Stimulated activated CD8-positive, alpha-beta memory T cell treated with anti-CD3 and anti-CD28 coated beads, Interleukin-12 subunit alpha, Interleukin-12 subunit beta, amount 100 ng/mL, for 1 hour (primary cell): ENCODE measurements at places on chromosomes 12 and 14.

GRCh38 chr14:61918998-61919397, 156.8 kb downstream of the SNAPC1 start:
- DNase-seq: no peak

DNA sequence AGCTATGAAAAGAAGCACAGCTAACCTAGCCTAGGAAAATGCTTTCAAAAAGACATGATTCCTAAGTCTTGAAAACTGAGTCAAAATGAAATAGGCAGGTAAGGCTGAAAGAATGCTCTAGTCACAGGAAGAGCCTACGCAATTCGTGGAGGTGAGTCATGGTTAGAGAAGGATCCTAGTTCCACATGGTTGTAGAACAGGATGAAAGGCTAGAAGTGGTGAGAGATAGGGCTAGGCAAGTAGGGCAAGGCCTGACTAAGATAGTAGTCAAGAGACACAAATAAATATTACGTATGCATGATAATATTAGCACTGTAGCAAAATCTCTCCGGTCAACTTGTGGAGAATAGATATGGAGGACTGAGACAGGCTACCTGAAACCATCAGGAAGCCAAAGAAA, 47.2 kb downstream of the PLCZ1 start:
- DNase-seq: no peak

DNA sequence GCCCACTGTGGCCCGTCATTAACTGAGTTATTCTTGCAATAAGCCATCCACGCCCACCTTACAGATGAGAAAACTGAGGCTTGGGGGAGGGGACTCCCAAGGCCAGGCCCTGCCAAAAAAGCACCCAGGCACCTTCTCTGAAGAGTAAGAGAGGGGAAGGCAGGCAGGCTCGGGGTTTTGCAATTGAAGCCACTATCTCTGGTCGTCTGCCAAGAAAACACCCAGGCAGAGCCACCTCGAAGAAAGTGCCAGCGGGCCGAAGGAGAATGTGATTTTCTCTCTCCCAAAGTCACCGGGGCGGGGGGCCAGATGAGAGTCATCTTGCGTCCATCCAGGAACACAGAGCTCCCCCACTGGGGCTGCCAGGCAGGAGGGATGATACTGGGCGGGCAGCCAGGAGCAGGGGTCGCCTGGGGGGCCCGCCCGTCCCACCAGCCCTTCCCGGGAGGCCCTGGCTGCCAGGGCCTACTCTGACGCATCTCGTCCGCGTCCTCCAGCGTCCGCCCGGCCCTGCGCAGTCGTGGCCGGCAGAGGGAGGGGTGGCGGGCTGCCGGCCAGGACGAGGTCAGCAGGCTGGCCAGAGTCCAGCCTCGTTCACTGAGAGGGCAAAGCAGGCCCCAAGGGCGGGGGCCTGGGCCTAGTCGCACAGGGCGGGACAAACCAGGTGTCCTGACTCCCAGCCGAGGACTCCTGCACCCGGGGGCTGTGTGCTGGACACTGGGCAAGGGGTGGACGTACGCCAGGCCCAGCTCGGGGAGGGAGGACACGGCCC, 74.3 kb downstream of the RFLNA start:
- DNase-seq: no peak

DNA sequence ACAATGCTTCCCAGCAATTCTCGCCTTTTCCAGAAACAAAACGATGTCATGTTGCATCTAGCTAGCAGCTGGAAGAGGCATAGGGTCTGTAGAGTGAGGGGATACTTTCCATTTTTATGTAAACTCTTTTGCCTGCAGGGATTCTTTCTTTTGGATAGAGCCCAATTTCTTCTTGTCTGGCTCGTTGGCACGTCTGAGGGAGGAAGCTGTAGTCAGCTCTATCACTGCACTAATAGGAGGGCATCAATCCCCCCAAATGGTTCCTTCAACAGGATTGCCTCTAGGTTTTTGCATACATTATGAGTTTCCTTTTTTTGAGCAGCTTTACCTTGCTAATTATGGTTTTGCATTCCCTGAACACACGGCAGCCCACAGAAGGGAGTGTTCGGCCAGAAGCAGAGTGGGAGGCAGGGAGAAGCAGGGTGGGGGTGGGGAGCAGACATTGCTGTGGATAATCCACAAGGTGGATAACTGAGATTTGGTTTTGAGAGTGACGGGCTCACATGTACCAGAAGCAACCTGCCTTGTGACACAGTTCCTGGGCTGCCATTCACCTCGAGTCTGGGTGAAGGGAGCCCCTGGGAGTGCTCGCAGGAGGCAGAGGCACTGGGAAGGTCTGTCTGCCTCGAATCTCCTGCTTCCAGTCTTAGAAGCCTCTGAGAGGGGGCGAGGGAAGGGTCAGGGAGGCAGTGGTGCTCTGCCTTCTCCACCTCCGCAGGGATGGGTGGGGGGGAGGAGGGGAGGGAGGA, 24.5 kb downstream of the LRTM2 start:
- DNase-seq: no peak

DNA sequence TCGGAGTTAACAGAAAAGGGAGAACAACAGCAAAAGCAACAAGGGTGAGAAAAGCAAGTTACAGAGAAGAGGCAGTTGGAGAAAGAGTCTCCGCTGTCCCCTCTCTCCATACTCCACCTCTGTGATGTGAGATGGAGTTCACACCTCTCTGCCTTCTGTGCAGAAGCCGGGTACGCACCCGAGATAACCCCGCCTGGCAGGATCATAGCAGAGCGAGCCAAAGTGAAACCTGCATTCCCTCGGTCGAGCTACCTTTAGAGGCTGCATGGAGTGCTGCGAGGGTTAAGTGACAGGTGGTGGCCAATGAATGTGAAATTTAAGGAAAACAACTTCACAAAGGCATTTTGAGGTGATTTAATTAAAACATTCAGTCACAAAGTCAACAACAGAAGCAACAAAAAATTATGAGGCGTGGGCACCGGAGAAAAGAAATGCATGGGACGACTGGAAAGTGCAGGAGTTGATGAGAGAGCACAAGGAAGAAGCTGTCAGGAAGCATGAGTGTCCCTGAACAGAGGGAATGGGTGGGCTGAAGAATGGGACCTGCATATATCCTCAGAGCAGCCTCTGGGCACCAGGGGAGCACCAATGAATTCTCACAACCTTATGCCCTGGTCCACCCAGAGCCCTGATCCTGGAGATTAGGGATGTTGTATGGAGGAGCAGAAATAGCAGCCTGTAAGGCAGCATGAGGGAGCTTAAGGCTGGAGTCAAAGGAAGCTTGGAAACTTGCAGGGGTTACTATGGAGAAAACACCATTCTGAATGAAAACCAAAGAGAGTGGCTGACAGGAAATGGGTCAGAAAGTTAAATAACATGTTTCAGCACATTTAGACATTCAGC, 208.3 kb downstream of the EMP1 start:
- no peak for DNase-seq

DNA sequence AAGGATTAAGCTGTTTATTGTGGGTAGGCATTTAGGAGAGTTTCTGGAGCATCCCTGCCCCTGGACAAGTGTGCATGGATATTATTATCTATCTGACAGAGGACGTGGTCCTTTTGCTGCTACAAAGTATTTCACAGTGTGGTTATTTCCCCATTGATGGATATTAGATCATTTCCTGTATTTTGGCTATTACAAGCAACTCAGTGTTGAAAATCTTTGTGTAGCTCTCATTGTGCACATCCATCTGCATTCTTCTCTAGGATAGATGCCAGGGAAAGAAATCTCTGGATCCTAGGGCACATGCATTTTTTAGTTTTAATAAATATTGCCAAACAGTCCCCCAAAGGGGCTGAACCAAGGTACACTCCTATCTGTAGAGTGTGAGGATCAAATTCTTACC, 154.3 kb upstream of the SRRM4 start:
- no peak for DNase-seq

DNA sequence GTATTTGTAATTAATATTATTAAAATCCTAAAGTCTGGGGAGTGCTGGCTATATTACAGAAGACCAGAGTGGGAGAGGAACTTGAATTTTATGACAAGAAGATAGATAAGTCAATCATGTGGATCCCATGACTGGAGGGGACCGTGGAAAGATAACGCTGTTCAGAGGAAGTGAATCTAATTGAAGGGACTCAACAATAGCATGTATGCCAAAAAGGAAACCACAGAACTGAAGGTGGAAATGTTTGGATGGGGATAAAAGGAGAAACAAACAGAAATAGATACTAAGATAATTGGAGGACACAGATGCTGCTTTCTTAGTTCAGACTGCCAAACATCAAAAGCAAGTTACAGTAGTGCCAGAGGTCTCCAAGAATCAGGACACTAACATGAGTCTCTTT, 21.1 kb downstream of the OR6J1 start:
- DNase-seq: no peak

- DNase-seq: no peak
Observed at GRCh38 chr12:86774841-86775388, 518.7 kb upstream of the MGAT4C start.

- no peak for DNase-seq
Observed at GRCh38 chr12:94187361-94187760, 39.0 kb downstream of the PLXNC1 start.

DNA sequence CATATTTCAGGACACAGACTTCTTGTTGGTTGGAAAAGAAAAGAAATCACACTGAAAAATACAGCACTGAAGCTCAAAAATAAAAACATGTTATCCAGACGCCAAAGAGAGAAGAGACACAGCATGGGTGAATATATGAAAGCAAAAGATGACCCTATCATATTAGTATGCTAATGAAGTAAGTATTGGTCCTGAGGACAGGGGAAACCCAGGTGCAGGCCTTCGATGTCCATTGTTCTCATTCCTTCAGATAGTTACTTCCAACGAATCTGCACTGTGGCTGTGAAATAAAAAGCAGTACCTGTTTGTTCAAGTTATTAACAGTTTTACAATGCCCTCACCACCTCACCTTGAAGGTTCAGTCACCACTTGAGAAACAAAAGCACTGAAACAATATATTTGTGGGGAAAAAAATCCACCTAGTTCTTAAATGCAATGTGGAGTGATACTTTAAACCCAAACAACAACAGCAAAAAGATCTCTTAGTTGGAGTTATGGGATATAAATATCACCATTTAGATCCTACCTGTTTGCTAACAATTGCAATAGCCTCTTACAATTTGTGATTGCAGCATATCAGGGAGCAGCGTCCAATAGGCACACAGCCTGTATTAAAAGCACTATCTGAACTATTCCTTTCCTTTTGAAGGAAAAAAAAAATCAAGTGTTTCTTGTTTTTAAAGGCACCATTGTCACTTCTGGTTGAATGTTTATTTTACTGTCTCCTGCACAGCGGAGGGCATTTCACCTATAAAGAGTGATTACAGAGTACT, 188.1 kb downstream of the BCAT1 start:
- DNase-seq: no peak

GRCh38 chr12:129409281-129409680, 494.5 kb downstream of the TMEM132D start:
- DNase-seq: no peak

GRCh38 chr12:104605685-104606084, 148.9 kb downstream of the CHST11 start:
- DNase-seq: no peak

GRCh38 chr14:35958499-35958898, 132.4 kb downstream of the BRMS1L start:
- DNase-seq: no peak

- DNase-seq: no peak
Observed at GRCh38 chr14:77580964-77581505, 35.4 kb downstream of the SPTLC2 start.

- DNase-seq: no peak
Observed at GRCh38 chr12:28578833-28579252, 388.6 kb downstream of the CCDC91 start.
